PC-9 (cell line): ENCODE measurements at places on chromosomes 16 and 17.

DNA sequence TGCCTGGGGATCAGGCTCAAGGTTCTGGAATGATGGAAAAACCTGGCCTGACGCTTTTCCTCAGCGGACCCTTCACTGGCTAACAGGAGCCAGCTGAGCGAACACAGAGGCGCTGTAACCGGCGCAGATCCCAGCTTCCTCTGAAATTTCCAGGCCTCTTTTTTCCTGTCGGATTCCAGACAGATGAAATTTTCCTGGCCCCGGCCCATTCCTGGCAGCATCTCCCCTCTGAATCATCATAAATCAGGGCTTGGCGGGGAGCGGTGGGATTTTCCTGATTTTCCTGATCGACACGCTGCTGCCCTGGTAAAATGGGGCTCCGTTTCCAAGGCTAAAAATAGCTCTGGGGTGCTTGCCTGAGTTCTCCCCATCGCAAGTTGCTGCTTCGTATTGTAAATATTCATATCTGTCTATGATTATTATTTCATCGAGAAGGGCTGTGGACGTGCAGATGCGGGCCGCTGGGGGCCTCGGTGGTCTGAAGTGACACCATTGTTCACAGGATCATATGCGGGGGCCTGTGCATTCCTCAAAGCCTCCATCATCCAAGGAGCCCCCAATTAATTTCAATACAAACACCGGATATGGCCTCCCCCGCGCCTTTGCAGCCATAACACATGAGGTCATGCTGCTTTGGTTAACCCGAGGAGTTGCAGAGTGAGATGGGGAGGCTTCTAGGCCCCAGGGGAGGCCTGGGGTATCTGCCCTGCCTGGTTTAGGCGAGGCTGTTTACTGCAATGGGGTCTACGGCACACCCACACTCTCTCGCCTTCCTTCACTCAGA lies 45.8 kb upstream of the ETV4 start:
- H3K4me1 ChIP-seq = peaks cover 8% of the 10 kb centered on the region
- H3K4me3 ChIP-seq = no peak overlapping the region
- no peaks in the 10 kb centered on the region for H3K27me3 ChIP-seq
- no peak for DNase-seq
- H3K27ac ChIP-seq = no peak overlapping the region

- H3K27ac ChIP-seq = peak within 1 kb of the TSS; percentile 75
- H3K4me3 ChIP-seq = peak within 1 kb of the TSS; percentile 73
- no peaks in the 10 kb centered on the region for H3K36me3 ChIP-seq
Observed at GRCh38 chr17:76353599-76354316, at the start of gene PRPSAP1. Gene PRPSAP1, minus strand, starts transcription at chr17:76353916. Its CDS starts 213 bp downstream, at chr17:76353703.

DNA sequence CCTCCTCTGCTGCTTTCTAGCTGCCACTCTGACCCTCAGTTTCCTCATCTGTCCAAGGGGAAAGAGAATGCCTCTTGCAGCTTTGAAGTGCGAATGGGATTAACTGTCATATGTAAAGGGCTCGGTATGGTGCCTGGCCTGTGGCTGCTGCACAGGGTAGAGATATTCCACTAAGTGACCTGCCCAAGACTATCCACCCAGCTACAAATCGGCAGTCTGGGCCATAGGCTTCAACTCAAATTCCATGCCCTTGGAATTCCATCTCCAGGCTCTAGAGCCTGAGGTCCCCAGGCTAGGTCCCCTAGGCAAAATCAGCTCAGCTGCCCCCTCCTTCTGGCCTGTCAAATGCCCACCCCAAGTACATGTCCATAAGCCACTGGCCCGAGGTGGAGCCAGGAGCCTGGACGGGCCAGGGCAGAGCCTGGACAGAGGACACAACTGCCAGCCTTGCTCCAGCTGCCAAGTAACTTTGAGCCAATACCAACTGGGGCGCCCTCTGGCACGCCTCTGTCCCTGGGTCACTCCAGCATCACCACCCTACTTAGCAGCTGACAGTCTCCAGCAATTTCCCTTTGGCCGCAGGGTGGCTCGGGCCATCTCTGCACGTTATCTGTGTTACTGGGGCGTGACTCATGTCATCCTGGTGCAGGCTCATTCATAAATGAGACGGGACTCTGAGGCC lies 57.2 kb downstream of the SDK2 start:
- no peak for DNase-seq
- H3K36me3 ChIP-seq = no peaks in the 10 kb centered on the region
- no peak overlapping the region for H3K4me3 ChIP-seq
- peaks cover 99% of the 10 kb centered on the region for H3K27me3 ChIP-seq
- no peak overlapping the region for H3K27ac ChIP-seq

DNA sequence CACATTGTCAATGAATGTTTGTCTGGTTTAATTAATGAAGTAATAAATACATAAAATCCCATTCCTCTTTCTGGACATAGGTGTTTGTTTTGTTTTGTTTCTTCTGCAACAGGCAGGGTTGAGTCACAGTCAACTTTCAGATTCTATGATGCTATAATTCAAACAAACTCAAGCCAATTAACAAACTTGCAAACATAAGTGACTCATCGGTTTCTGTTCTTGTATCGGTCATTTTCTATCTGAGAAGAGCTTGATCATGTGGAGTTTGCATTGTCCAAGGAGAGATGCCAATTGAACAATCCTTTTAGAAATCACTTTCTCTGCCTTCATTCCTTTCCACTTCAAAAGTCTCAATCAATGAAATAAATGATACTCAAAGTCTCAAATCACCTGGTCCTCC lies 294.2 kb upstream of the C16orf82 start:
- DNase-seq = no peak
- H3K36me3 ChIP-seq = no peaks in the 10 kb centered on the region
- H3K27me3 ChIP-seq = no peaks in the 10 kb centered on the region
- no peak overlapping the region for H3K4me3 ChIP-seq
- H3K4me1 ChIP-seq = no peaks in the 10 kb centered on the region
- no peak overlapping the region for H3K27ac ChIP-seq

GRCh38 chr16:14497245-14498082 lies 132.6 kb downstream of the PARN start:
- no peak overlapping the region for H3K4me3 ChIP-seq
- peaks cover 56% of the 10 kb centered on the region for H3K4me1 ChIP-seq
- no peak for DNase-seq
- no peaks in the 10 kb centered on the region for H3K36me3 ChIP-seq
- H3K27me3 ChIP-seq = no peaks in the 10 kb centered on the region
